ENCODE measurements at places on chromosomes 1 and 21.

DNA sequence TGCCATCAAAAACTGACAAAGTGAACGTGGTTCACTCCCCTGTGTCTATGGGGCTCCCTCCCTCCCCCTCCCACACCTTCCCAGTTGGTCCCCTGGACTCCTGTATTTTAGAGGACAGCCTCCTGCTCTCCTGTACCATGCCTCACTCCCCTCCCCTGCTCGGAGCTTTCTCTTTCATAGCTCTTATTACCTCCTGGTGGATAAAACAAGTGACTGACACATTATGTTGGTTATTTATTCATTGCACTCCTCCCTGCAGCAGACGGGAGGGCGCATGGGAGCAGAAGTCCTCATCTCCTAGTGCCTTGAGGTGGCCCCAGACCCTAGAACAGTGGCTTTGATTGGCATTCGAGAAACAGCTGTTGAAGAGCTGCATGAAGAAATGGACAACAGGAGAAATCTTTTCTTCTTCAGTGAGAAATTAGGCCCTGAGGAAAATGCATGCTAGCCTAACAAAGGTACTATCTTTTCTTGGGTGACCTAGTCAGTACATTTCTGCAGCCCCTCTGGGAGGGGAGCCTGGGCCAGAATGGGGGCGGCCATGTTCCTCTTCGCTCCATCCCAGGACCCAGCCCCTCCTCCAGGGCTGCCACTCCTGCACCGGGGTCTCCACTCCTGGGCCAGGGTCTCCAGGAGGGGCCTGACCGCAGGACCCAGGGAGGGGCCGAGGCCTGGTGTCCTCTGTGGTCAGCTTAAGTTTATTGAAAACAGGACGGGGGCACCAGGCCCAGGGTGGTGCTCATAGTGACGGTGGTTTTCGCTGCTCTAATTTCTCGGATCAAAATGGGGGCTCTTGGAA, 1.2 kb upstream of the TFF1 start:
- no peak for DNase-seq
- no peak overlapping the region for H3K4me3 ChIP-seq
- no peaks in the 10 kb centered on the region for H3K36me3 ChIP-seq
- no peak overlapping the region for H3K27ac ChIP-seq

DNA sequence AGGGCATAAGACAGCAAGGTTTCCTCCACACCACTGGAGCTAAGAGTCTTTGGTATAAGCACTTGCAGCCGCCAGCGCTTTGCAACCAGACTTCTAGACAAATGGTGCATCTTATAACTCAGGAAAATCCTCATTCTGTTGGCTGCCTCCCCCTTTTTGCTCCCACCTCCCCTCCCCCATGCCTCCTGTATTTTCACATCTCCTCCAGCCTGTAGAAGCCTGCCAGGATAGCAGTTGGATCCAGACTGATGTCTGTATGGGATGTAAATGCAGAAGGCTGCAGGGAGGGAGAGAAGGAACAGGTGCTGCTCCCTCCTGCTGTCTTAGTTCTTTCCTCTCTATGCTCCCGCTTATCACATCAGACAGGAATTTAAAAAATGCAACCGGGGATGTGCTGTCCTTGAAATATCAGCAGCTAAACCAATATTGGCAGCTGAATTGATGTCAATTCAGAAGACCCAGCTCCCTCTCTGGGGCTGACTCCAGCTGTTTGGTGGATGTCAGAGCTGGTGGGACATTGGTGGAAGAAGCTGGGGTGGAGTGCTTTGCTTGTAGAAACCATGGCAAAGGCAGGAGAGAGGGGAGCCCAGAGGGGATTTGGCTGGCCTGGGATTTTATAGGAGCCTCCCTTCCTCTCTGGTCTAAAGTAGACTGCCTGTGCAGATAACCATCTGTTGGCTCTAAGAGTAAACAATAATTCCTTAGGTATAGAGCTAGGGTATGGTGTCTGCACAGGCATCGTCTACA, 53.5 kb downstream of the NFASC start:
- peaks cover 10% of the 10 kb centered on the region for H3K4me1 ChIP-seq
- no peak overlapping the region for H3K4me3 ChIP-seq
- no peak for DNase-seq
- peak overlapping the region; percentile 50 for H3K27ac ChIP-seq
- peaks cover 41% of the 10 kb centered on the region for H3K27me3 ChIP-seq

GRCh38 chr1:170168265-170168664, 22.5 kb downstream of the NTMT2 start:
- no peak for DNase-seq
- no peaks in the 10 kb centered on the region for H3K36me3 ChIP-seq
- no peaks in the 10 kb centered on the region for H3K27me3 ChIP-seq
- peaks cover 17% of the 10 kb centered on the region for H3K4me1 ChIP-seq

DNA sequence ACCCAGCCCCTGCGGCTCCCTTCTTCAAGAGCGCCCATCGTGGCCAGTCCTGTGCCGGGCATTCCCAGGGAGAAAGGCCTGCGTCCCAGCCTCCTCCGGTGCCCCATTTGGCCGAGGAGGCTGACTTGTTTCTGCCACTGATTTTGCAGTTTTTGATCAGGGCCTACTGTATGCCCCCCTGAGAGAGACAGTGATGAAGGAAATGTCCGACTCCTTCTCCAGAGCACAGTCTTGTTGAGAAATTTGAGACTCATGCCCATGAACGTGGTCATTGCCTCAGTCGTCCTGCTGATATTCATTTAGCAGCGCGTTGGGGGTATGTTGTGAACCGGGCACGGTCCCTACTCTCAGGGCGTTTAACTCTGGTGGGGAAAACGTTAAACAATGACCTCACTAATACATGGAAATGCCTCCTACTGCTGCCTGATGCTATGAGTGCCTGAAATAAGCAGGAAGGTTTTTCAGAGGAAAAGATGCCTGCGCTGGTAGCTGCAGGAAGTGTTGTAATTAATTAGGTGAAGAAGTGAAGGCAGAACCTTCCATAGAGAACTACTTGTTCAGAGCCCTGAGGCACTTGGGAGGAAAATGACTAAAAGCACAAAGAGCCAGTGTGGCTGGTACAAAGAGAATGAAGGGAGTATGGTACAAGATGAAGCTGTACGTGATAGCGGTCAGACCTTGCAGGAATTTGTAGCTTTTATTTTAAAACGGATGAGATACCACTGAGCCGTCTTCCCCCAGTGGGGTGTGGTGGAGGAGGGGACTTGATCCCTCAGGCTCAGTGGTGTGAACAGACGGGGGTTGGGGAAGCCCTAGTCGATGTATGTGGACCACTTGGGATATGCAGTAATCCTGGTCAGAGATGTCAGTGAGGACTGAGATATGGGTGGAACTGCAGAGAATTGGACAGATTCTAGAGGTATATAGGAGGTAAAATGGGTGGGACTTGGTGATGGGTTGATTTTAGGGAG, 730 bp downstream of the ZCCHC17 start:
- peaks cover 3% of the 10 kb centered on the region for H3K36me3 ChIP-seq
- no peaks in the 10 kb centered on the region for H3K27me3 ChIP-seq
- no peak overlapping the region for H3K27ac ChIP-seq
- peaks cover 25% of the 10 kb centered on the region for H3K4me1 ChIP-seq

- H3K4me3 ChIP-seq = no peak overlapping the region
- no peak for DNase-seq
- no peaks in the 10 kb centered on the region for H3K36me3 ChIP-seq
- no peaks in the 10 kb centered on the region for H3K27me3 ChIP-seq
- H3K27ac ChIP-seq = no peak overlapping the region
Observed at GRCh38 chr1:157369808-157370521, 182.3 kb downstream of the FCRL5 start.

DNA sequence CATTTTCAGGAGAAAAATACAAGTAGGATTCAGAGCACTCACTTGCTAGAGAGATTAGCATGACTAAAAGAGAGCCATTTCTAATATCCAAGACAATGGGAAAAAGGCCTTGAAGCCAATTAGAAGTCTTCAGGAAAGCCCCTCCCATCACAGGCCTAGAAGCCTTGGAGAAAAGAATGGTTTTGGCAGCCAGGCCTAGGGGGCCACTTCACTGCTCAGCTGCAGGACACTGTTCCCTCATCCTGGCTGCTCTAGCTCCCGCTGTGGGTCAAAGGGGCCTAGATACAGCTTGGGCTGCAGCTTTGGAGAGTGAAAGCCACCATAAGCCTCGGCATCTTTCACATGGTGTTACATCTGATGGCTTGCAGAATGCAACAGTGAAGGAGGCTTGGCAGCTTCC, 62.8 kb downstream of the RGS4 start:
- H3K27me3 ChIP-seq = no peaks in the 10 kb centered on the region
- H3K4me3 ChIP-seq = no peak overlapping the region
- no peak for DNase-seq
- H3K27ac ChIP-seq = no peak overlapping the region
- H3K4me1 ChIP-seq = no peaks in the 10 kb centered on the region
- no peaks in the 10 kb centered on the region for H3K36me3 ChIP-seq

DNA sequence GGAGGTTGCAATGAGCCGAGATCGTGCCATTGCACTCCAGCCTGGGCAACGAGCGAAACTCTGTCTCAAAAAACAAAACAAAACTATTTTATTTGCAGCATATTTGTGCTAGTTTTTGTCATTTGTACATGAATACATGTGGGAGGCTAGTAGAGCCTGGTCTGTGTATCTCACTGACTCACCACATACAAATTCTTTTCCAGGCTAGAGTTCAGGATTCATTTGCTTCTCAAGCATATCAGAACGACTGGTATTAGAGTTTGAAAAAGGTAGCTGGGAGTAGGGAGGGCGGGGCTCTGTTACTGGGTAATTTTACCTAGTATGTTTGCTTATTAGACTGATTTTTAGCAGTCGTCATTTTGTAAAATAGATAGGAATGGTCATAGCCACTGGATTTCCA, 4.5 kb upstream of the TOR3A start:
- H3K4me1 ChIP-seq = peaks cover 13% of the 10 kb centered on the region
- H3K36me3 ChIP-seq = peaks cover 6% of the 10 kb centered on the region
- no peak overlapping the region for H3K27ac ChIP-seq
- DNase-seq = no peak

DNA sequence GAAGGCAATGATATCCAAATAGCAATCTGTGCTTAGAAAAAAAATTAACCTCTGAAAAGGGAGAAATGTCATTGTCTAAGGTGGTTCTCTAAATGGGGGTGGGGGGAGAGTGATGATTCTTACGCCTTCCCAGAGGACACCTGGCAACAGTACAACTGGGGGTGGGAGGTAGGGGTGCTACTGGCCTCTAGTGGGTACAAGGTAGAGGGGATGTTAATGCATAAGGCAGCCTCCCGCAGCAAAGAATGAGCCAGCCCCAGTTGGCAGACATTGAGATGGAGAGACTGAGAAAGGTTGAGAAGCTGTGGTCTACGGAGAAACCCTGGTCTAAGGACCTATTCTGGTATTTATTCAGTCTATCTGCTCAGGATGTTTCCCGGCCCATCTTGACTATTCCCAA, 472.2 kb upstream of the RUNX1 start:
- H3K4me3 ChIP-seq = no peak overlapping the region
- no peak for DNase-seq
- no peaks in the 10 kb centered on the region for H3K36me3 ChIP-seq
- peaks cover 38% of the 10 kb centered on the region for H3K27me3 ChIP-seq
- no peak overlapping the region for H3K27ac ChIP-seq

- H3K27me3 ChIP-seq = no peaks in the 10 kb centered on the region
- H3K4me3 ChIP-seq = no peak overlapping the region
- H3K36me3 ChIP-seq = no peaks in the 10 kb centered on the region
- peaks cover 35% of the 10 kb centered on the region for H3K4me1 ChIP-seq
- DNase-seq = no peak
Observed at GRCh38 chr21:38303300-38303699, 46.5 kb downstream of the KCNJ15 start.

DNA sequence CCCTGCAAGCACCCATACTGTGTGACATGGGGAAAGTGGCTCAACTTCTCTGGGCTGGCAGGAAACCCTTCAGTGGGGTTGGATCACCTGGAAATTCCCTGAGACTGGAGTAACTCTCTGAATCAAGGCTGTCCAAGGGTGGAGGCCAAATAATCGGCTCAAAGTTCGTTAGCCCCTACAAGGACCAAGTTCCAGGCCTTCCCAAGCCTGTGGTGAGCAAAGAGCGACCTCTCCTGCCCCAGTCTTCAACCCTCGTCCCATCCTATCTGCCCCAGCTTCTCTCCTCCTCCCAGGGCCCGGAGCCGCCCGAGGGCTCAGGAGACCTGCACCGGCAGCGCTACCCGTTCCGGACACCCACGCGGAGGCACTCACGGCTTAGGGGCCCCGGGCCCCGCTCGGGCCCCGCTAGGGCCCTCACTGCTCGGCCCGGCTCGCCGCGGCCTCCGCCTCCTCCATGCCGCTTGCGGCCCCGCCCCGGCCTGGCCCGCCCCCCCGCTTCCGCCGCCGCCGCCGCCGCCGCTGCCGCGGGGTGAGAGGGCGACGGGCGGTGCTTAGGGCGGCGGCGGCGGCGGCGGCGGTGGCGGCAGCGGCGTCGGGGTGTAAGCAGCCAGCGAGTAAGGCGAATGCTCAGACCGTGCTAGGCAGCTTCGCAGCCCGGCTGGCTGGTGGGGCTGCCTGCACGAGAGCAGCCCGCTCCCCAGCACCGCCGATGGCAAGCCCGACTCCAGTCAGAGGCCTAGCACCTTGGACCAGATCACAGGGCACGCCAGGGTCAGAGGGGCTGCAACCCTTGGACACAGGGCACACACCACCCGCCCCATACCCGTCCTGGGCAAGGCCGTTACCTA, at the start of gene POMGNT1:
Gene POMGNT1, minus strand, starts transcription at position 471 of the 848 bp plus-strand sequence. CDS start 613 bp downstream, outside the sequence.
- H3K4me1 ChIP-seq = peaks cover 11% of the 10 kb centered on the region
- H3K36me3 ChIP-seq = peaks cover 7% of the 10 kb centered on the region
- DNase-seq = peak; percentile 80
- peak within 1 kb of the TSS; percentile 68 for H3K27ac ChIP-seq
- peak within 1 kb of the TSS; percentile 87 for H3K4me3 ChIP-seq

GRCh38 chr1:113027007-113027406, 46.0 kb upstream of the LRIG2 start:
- no peak overlapping the region for H3K4me3 ChIP-seq
- H3K27ac ChIP-seq = no peak overlapping the region
- no peak for DNase-seq
- H3K27me3 ChIP-seq = no peaks in the 10 kb centered on the region
- peaks cover 18% of the 10 kb centered on the region for H3K4me1 ChIP-seq
- no peaks in the 10 kb centered on the region for H3K36me3 ChIP-seq

- peaks cover 3% of the 10 kb centered on the region for H3K27me3 ChIP-seq
- H3K4me3 ChIP-seq = no peak overlapping the region
- peaks cover 10% of the 10 kb centered on the region for H3K4me1 ChIP-seq
- DNase-seq = no peak
- no peak overlapping the region for H3K27ac ChIP-seq
Observed at GRCh38 chr1:221962385-221962784, 220.5 kb upstream of the DUSP10 start.

DNA sequence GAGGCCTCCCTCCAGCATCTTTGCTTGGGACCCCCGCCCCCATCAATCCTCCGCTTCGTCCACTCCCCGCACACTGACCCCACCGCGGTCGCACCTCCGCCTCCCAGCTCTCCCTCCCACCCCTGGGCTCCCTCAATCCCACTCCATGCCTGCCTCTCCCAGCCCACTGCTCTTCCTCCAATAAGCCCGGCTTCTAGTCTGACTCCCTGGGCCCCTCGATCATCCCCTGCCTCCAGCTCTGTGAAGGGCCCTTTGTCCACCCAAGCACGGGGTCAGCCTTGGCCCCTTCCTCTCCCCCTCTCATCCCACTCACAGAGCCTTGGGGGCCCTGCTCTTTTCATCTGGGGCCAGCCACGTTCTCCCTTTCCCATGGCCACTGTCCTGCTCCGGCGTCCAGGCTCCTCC, 1.5 kb upstream of the TMEM200B start:
- DNase-seq = no peak
- H3K36me3 ChIP-seq = no peaks in the 10 kb centered on the region
- H3K4me3 ChIP-seq = peak overlapping the region; percentile 88
- peaks cover 19% of the 10 kb centered on the region for H3K27me3 ChIP-seq
- H3K27ac ChIP-seq = peak overlapping the region; percentile 92

- H3K27me3 ChIP-seq = peaks cover 7% of the 10 kb centered on the region
- DNase-seq = no peak
- no peaks in the 10 kb centered on the region for H3K4me1 ChIP-seq
- no peaks in the 10 kb centered on the region for H3K36me3 ChIP-seq
- H3K4me3 ChIP-seq = no peak overlapping the region
Observed at GRCh38 chr1:48182439-48182838, 40.1 kb upstream of the SLC5A9 start.
